Activated T-helper 1 cell treated with anti-CD3 and anti-CD28 coated beads, Interleukin-2, amount 50 U/mL, for 16 hours (primary cell): ENCODE measurements at places on chromosomes 2 and 18.

GRCh38 chr2:57570961-57571360 lies 475.6 kb upstream of the VRK2 start:
- DNase-seq: no peak

- no peak for DNase-seq
These were observed 43.9 kb upstream of the RAB11FIP5 start for GRCh38 chr2:73156539-73157124.

- no peak for DNase-seq
These were observed 1187.8 kb upstream of the TMEFF2 start for GRCh38 chr2:193382583-193382982.

DNA sequence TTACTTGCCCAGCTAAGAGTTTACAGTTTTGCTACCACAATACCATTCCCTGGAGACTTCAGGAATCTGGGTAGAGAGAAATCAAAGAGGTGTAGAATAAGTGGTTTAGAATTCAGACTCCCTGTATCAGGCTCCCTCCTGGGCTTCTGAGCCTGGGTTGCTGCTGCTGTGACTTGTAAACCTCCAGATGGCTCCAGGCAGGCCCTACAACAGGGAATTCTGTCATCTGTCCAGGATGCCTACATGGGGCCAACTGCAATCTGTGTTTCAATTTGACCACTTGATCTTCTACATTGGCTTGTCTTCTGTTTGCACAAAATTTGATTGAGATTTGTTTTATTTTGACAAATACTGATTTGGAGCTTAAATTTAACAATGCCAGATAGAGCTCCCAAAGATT lies 183.9 kb downstream of the RAD51AP2 start:
- DNase-seq: no peak

DNA sequence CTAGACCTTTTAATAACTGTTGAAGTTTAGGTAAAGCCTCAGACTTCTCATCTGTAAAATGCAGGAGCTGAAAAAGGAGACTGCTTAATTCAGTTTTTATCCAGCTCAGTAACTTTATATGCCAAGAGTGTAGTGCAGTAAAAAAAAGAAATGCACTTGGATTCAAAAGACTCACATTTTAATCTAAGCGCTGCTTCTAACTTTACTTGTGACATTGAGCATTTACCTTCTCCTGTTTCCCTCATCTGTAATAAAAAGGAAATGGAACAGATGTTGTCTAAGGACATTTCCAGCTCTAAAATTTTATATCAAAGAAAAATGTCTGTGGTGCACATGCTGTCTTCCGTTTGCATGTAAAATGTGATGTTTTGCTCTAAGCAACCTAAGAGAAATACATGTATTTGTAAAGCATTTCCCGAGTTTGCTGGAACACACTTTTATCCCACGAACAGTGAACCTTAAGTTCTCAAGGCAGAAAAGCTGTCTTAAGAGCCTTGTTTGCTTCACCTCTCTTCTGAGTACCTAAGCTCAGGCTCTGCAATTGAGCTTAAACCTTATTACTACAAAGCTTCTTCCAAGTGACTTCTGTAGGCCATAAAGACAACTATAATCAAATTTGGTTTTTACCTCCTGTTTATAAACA lies 24.2 kb upstream of the TANK start:
- DNase-seq: no peak

- DNase-seq: no peak
These were observed 75.2 kb downstream of the ACVR1 start for GRCh38 chr2:157800838-157801495.

GRCh38 chr2:80364524-80365212 lies 60.1 kb upstream of the LRRTM1 start:
- no peak for DNase-seq

GRCh38 chr2:231425291-231425810 lies 29.8 kb downstream of the B3GNT7 start:
- no peak for DNase-seq

DNA sequence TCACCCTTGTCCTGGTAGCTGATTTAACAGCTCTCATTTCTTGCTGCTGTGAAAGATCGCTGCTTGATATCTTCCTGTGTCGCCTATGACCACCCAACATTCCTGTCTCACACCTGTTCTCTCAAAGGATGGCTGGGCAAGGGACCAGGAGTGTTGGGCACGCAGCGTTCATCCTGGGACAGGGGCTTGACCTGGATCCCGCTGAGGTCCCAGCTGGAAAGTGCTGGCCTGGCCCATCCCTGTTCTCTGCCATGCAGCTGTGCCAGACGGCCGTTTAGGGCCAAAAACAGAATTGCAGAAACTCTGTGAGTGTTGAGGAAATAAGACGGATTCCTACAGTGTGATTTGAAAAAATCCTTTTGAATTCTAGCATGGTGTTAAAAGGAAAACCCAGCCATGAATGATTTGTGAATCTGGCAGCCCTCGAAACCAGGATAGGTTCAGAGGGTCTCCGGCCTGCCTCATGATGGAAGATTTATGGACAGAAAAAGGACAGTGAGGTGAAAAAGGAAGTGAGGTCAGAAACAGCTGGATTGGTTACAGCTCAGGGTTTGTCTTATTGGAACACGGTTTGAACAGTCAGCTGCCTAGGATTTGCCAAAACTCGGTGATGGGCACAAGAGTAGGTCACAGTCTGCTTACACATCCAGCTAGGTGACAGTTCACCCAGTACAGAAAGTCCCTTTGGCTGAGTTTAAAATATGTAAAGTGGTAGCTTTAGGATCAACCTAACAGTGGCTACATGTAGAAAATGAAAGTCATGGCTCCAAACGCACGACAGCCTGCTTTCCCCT lies 164.8 kb downstream of the DCDC2C start:
- no peak for DNase-seq

DNA sequence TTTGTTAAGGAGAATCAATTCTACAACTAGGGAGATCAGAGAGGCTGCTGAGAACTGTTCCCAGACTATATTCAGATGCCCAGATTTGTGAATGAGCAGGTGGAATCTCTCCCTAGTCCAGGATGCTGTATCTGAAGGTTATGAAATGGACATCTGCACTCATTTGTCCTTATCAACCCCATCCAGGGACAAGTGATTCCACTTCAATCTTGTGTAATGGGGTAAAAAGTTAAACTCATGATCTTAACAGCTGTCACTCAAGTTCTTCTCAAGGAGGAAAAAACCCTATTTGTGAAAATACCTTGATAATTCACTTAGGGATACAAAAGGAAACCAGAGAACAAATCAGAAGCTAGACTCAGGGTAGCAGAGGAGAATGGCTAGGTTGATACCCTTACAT lies 144.8 kb downstream of the PLCL1 start:
- no peak for DNase-seq

GRCh38 chr2:109654326-109655050 lies 40.3 kb downstream of the SOWAHC start:
- no peak for DNase-seq

GRCh38 chr2:232418466-232419244 lies 12.0 kb downstream of the ALPG start:
- DNase-seq: no peak

DNA sequence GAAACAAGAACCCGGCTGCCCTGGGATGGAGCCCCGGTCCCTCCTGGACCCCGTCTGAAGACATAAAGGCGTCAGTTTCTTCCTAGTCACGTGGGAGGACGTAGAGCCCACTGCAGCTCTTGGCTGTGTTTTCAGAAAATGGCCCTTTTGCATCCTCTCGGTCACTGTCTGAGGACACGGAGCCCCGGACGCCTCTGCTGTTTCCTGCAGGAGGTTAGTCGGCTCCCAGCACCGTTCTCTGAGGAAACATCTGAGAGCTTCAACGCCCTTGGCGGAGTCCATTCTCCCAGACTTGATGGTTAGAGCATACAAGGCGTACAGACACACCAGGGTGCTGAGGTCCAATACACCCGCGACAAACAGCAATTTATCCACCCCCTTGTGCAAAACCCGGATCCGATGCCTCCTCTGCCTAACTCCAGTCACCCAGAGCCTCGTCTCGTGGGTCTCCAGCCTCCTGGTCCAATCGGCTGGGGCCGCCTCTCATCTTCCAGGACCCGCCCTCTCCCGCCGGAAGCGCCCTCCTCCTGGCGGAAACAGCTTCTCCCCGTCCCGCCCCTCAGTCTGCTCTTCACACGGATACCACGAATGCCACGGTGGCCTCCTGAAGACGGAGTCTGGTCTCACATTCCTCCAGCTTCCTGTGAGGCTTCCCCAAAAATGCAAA lies 119.4 kb downstream of the TMEM18 start:
- DNase-seq: no peak

DNA sequence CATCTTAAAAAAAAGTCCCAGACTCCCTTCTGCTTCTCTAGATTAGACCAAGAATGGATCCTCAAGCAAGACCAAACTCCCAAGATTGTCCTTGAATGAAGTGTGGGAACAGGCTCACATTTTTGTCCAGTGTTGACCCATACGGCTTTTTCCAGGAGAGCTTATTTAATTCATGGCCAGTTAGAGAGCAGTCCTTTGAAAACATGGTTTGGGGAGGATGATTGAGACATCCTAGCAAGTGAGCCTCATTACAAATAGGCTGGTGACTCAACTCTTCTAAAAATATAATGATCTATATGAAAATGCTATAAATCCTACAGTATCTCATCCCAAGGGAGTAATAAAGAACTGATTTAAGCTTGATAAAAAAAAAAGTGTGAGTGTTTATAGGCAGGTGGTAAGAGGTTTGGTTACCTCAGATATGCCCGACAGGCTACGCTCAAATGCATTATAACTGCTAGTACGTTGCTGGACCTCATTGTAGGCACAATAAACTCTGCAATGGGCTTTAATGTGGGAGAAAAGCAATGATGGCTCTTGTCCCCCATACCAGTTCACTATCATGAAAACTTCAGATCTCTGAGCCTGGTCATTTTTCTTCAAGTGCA lies 17.0 kb downstream of the ANKRD29 start:
- no peak for DNase-seq

DNA sequence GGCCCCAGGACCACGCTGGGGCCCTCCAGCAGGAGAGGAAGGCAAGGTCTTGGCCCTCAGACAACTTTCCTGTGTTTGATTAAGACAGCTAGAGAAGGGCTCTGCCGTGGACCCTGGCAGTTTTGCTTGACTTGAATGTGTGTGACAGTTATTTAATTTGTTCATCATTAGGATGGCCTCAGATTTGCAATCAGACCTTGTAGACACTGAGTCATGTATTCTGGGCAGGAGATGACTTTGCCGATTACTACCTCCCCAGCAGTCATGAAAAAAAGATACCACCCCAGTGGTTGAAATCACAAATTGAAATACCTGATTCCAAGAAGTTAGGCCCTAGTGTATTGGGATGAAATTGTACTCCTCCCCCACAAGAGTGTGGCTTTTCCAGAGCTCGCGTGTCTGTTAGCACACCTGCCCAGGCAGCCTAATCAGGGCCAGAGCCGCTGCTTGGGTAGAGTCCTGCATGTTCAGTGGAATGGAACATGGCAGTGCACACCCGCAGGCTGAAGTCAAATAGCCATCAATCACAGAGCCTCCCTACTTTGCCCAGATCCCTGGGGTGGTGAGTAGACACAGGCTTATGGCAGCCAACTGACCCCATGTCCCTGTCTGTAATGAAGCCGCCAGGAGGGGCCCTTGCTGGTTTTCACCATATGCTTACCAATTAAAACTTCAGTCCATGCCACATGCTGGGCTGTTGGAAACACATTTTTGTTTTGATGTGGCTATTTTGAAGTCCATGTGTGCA lies 122.5 kb downstream of the TPGS2 start:
- DNase-seq: no peak

DNA sequence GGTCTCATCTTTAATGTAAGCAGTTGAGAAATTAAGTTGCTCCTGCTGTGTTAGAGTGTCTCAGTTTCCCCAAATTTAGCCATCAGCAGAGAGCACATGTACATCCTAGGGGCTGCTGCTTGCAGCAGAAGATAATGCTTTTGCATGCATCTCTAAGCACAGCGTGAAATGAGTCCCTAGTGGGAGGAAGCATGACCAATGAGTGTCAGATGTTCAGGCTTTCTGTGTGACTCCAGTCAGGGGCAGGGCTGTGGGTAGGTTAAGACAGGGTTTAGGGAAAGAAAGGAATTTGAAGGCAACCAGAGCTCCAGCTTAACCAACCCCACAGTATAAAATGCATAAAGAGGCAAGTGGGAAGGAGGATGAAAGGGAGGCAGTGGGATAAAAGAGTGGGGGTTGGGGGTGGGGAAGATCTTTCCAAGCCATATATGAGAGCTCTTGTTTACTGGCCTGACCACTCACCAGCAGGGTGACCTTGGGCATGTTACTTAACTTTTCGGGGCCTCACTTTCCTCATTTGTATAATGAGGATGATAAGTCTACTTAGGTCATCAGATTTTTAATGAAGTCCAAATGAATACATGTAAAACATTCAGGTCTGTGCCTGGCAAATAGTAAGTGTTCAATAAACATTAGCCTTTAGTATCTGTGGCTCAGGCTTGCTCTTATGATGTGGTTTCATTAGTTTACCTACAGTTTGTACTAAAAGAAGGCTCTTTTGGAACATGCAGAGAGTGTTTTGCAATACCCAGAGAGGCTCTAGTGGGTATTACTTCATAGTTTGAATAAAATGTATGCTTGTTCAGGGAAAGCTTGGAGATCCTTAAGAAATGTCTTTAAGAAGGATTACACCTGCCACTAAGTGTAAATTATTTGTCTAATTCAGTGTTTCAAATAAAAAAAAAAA lies 42.7 kb upstream of the PELI1 start:
- no peak for DNase-seq

DNA sequence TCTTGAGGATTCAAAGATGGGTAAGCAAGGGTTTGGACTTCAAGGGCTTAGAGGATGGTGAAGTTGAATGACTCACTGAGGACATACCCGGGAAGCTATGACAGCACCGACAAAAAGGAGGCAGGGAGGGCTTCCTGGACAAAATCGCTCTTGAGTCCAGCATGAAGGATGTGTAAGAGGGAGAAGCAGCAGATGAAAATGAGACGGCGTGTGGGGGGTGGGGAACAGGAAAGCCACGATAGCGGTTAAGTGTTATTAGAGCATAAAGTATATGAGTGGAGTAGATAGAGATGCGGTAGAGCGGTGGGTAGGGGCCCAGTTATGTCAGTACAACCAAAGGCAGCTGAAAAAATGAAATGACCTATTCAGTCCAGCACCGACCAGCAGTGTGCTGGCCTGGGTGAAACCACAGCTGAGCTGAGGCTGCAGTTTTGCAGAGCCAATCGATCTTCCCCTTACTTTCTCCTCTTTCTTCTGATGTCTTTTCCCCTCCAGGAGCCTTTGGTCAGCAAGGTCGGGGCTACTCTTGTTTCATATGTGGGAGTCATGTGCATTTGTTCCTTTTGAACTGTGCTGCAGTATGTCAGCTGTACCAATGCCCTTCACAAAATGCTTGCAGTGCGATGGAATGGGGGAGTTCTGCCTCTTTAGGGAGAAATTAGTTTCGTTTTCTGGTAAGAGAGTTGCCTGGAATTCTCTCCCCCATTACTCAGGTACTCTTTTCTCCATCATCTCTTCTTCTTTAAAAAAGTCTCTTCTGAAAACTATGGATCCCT lies 2.0 kb upstream of the THUMPD2 start:
- no peak for DNase-seq

DNA sequence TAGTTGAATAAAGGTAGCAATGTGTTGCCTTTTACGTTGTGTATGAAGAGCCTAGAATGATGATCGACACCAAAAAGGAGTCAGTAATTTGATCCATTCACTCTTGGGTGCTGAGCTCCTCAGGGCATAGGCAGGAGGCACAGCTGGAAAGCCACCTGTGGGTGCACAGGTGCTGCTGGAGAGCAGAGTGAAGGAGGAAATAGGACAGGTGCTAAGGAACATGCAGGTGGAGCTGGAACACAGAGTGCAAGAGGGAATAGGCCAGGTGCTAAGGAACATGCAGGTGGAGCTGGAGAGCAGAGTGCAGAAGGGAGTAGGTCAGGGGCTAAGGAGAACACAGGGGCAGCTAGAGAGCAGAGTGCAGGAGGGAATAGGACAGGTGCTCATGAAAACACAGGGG lies 86.1 kb downstream of the SH3YL1 start:
- DNase-seq: no peak

GRCh38 chr2:231429901-231430300 lies 34.4 kb downstream of the NCL start:
- no peak for DNase-seq

- DNase-seq: no peak
These were observed 146.6 kb downstream of the ZNF516 start for GRCh38 chr18:76348267-76349066.
